ENCODE measurements at places on chromosomes 2 and 18.

DNA sequence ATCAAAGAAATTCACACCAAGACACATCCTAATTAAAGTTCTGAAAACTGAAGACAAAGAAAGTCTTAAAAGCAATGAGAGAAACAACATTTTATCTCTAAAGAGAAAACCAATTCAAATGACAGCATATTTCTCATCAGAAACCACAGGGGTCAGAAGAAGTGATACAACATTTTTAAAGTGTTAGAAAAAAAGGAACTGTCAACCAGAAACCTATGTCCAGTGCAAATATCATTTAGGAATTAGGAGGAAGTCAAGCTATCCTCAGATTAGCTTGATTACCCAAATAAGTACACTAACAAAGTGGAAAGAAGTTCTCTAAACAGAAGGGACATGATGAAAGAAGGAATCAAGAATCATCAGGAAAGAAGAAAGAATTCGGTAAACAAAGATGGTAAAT is 59.5 kb upstream of the BCL2L11 start:
- DNase-seq, result no peak

- DNase-seq, result no peak
Measured at GRCh38 chr2:57698935-57699449, 347.6 kb upstream of the VRK2 start.

DNA sequence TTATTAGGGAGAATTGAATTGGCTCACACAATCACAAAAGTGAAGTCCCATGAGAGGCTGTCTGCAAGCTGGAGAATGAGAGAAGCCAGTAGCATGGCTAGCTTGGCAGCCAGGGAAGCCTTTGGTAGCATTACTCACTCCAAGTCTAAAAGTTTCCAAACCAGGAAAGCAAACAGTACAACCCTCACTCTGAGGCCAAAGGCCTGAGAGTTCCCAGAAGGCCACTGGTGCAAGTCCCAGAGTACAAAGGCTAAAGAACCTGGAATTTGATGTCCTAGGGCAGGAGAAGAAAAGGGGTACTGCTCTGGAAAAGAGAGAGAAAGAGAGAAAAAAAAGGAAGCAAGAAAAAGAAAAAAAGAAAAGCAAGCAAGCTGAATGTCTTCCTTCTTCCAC is 318.2 kb downstream of the RND3 start:
- DNase-seq, result no peak

DNA sequence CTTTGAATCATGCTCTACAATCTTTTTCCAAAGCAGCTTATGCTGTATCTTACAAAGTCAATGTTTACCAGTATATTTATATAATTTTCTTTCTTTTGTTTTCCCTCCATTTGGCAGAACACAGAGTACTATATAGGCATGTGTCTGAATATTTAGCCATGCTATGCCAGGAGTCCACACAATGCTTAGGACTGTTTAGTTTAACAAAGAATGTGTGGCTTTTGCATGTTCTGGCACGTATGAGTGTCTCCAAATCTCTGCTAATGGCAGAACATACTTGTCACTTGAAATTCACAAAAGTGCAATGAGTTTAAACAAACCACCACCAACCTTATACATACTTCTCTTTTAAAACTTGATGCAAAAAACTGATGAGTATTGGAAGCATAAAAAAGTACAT is 268.0 kb downstream of the NR4A2 start:
- DNase-seq, result no peak

GRCh38 chr18:21090680-21091079 is 20.9 kb downstream of the ROCK1 start:
- DNase-seq, result no peak

DNA sequence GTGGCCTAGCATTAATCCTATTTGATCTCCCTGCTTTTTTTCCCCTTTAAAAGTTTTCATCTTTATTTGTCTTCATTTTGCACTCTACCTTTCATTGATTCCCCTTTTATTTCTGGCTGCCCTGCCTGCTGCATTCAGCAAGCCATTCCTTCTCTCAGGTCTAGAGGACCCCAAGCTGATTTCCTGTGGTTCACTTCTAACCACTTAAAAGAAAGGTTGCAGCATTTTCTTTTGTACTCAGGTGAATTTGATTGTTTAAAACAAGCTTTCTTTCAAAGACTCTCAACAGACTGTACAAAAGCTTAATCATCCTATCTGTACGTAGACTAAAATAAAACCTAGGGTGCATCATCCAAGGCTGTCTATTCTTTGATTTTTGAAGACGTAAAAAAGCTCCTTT is 160.3 kb downstream of the CSRNP3 start:
- DNase-seq, result no peak

DNA sequence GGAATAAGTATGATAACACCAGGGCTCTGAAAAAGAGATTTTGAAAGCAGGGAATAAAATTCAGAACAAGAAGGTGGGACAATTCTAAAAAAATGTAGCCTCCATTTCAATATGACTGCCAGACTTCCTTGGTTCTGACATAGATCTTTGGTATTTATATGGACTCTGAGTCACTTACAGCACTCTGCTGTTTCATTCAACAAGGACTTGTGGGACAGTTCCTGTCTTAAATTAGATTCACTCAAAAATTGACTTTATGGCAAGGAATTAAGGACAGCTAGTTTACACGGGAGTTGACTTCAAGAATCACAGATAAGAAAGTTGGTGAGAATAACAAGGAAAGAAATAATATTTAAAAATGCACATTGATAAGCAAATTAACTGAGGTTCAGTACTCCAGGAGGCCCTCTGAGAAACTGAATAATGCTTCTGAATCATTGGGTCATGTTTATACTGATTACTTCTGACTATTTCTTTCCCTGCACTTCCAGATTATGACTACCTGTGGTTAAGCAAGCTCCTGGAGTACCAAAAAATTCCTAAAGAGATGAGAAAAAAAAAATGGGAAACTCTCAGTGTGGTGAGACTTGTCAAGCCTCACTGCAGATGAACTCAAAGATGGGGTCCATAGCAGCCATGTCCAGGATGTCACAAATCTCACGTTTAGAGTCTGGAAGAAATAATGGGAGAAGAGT is 828.3 kb upstream of the PIK3C3 start:
- DNase-seq, result no peak

GRCh38 chr2:10439971-10440370 is 8.2 kb downstream of the ODC1 start:
- DNase-seq, result no peak

DNA sequence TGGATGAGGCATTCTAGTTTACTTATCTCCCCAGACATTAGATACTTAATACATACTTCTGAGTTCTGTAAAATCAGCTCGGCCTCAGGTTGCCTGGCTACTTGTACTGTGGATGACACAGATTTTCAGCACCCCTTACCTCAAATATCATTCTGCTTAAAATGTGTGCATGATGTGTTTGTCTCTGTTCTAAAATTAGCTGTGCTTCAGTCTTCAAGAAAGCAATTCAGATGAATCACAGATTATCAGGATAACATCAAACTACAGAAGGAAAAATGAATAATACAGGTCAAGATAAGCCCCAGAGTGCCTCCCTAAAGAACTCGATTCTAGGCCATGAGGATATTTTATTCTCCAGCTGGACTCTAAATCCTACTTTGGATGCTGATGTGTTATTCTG is 21.3 kb upstream of the MAPRE2 start:
- DNase-seq, result no peak

GRCh38 chr2:187493877-187494568 is 46.0 kb upstream of the CALCRL start:
- no peak for DNase-seq

- DNase-seq, result no peak
Measured at GRCh38 chr2:145198555-145198954, 678.6 kb upstream of the ZEB2 start.

GRCh38 chr18:78906066-78906465 is 73.6 kb upstream of the SALL3 start:
- no peak for DNase-seq

GRCh38 chr2:20560891-20561636 is 89.8 kb downstream of the HS1BP3 start:
- no peak for DNase-seq

DNA sequence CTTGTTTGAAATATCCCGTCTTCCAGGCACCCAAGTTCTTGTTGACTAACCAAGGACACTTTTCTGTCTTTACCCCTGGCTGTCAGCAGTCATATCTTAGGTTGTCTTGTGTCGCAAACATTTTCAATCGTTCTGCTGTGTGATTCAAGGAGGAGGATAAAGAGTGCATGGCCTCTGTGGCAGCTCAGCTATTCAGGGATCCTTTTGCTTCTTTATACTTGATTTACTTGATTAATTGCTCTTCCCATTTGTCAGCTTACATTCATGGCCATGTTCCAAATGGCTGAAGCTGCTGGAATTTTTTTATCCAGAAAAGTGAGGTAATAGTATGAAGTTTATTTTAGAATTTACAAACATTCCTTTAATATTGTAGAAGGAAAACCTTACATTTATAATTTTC is 97.3 kb upstream of the FZD5 start:
- no peak for DNase-seq

DNA sequence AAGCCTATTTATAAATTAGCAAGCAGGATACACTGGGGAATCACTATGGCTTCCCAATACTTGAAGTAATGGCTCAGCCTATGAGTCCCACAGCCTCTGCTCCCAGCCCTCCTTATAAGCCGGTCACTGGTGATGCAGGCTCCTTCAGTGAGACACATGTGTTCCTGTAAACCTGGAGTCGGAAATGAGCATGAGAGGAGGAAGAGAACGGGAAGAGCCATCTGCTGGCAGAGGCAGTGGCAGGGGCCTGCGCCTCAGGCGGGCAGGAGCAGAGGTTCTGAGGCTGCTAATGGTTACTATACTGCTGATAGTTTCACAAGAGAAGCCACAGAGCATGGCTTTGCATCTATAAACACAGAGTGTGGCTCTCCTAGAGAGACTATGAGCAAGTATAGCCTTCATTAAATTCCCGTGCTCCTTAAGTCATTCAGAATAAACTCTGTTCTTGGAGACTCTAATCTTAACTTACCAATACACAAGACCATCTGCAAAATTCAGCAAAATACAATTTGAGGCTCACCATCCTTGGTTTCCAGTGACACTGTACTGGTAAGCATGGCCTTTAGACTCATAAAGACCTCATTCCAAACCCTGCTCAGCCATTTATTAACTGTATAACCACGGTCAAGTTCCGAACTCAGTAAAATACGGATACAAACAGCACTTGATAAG is 63.3 kb downstream of the FBXO15 start:
- no peak for DNase-seq

DNA sequence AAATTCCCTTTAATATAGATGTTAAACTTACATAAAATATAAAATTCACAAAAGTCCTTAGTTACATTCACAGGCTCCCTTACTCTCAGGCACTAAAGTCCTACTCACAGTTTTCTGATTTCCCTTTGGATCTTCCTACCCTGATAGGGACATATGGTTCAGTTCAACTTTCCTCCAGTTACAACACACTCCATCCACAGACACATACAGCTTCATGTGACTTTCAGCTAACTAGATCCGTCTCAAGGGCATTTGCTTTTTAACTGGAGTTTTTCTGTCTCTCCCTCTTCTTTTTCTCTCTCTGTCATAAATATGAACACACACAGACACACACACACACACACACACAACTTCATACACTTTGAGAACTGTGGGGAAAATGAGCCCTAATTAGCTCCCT is 419.2 kb downstream of the LRP1B start:
- no peak for DNase-seq

DNA sequence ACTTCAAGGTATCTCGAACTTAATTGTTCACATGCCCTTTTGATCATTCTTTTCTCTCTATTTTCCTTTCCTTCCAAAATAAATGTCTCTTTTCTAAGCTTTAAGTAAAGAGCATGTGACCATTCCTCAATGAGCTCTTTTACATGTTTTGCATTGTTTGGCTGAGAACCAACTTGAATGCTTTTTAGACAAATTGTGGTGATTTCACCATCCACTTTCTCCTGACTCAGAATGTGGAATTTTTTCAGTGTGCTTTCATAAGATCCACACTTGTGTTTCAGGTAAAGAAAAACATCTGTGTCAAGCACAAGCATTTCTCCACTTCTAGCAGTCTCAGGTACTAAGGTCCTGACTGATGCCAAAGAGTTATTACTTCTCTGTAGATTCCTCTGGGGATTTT is 10.7 kb downstream of the RBM43 start:
- DNase-seq, result no peak

DNA sequence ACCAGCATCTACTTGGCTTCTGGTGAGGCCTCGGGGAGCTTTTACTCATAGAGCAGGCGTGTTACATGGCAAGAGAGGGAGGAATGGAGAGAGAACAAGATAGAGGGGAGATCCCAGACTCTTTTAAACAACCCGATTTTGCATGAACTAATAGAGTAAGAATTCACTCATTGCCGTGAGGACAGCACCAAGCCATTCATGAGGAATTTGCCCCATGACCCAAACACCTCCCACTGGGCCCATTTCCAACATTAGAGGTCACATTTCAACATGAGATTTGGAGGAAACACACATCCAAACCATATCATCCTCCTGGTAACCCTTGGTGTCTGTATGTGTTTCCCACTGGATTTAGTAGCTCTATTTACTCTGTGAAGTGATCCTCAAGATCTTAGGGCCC is 249.9 kb upstream of the SP5 start:
- no peak for DNase-seq

GRCh38 chr2:212523756-212524155 is 14.8 kb downstream of the ERBB4 start:
- no peak for DNase-seq

DNA sequence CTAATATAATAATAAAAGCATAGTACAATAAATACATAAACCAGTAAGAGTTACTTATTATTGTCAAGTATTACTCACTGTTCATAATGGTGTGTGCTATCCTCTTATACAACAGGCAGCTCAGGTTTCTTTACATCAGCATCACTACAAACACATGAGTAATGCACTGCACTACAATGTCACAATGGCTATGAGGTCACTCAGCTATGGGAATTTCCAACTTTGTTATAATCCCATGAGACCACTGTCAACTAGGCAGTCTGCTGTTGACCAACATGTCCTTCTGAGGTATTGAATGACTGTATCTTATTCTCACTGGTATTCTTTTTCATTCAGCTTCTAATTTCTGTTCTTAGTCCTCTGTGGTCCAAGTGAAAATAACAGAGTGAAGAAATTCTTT is 250.4 kb upstream of the DSEL start:
- no peak for DNase-seq

- no peak for DNase-seq
Measured at GRCh38 chr2:88597168-88597567, 30.1 kb downstream of the EIF2AK3 start.

DNA sequence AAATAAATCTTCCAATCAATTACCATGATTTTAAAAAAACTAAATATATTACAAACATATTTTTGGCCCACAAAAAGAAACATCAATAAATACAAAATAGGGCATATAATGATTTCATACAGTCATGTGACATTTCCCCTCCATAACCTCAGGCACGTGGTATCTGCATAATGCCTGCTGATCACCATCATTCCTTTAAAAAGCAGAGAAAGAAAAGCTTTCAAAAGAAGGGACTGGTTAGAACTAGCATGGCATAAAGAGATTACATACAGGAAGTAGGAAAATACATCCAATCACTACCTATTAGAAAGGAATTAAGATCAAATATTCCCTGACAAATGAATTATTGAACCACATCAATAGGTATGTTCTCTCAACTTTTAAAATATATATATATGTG is 83.5 kb downstream of the INO80D start:
- no peak for DNase-seq
